ENCODE measurements at places on chromosomes 11 and 22.

DNA sequence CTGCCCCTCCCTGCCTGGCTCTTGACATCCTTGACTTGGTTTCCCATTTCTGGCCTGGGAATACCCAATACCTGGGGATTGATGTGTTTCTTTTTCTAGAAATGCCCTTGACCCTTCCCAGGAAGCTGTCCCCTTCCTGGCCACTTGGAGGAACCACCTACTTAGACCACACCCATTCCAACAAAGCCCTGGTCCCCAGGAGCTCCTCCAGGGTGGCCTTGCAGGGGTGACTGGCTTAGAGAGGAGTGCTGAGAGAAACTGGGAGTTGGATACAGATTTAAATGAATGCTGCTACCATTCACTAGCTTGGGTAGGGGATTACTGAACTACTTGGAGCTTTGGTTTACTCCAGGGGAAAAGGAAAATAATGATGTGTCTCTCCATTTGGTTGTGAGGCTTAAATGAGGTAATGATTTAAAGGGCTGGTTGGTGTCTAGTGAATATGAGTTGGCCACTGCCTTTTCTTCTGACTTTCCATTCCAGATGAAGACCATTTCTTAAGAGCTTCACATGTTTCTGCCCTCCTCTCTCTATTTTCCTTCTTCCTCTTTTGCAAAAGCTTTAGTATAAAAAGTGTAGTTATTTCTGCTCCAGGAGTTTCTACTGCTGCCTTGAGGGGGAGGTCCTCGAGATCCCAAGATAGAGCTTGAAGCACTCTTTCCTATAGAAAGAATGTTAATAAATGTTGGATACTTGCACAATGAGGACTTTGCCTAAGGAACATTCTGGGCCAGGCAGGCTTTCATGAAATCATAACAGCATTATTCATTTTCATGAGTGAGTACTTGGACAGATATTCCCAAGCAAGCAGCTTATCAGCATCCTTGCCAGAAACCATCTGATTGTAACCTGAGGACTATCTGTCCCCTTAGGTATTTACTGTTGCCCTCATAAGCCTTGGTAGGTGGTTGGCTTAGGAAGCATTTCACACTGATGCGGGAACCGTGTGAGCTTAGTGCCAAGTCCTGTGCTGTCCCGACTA, 22.4 kb downstream of the PANX1 start:
- no peak for DNase-seq

GRCh38 chr11:93659196-93659595, 2.3 kb upstream of the CEP295 start:
- no peak for DNase-seq

DNA sequence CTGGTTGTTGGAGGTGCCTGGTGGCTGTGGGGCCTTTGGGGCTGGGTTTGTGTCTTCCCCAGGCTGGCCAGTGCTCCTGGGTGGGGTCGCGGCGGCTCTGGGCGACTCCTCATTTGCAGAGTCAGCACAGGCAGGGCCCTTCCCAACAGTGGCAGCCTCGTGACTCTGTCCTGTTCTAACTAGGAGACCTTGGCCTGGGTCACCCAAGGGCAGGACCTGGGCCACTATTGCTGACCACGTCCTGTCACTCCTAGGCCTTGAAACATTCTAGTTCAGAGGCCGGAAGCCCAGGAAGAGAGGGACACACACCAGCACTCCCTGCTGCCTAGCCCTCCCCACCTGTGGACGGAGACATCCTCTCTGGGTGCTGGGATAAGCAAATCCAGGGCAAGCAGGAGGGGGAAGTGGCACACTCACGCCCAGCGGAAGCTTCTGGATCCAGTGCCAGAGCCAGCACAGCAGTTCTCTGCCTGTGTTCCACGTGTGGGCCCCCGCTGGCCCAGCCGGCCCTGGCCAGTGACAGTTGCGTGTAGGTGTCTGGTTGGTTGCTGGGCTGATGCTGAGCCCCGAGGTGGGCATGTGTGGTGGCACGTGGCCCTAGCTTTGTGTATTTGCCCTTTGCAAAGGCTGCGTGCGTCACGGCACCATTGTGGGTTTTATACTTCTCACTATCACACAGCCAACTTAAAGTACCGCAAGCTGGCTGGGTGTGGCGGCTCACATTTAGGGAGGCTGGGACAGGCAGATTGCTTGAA, 4.3 kb upstream of the CHID1 start:
- DNase-seq, result no peak

- peak; percentile 70 for DNase-seq
Measured at GRCh38 chr11:110522471-110522870, 92.7 kb downstream of the FDX1 start.

GRCh38 chr11:30128269-30128932, 102.4 kb upstream of the FSHB start:
- no peak for DNase-seq

GRCh38 chr22:22748297-22748743, 103.9 kb downstream of the GGTLC2 start:
- no peak for DNase-seq

GRCh38 chr11:67111261-67111660, 7.8 kb upstream of the KDM2A start:
- no peak for DNase-seq

DNA sequence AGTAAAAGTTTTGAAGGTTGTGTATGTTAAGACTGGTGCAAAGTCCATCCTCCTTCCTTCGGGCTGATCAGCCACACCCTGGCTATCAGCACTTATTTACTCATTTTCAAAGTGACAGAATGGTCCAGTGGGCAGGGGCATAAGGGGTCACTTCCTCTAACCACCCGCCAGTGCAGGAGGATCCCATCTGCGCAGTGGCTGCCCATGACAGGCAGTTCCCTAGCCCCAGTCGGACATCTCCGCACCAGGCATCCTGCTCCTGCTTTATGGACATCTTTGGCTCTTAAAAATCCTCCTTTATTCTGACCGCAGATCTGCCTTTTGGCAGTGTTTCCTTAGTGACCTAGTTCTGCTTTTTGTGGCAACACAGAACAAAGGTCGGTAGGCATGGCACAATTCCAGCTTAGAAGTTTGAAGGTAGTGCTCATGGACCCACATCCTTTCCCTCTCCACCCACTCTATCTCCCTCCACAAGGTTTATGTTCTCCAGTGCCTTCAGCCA, 55.9 kb downstream of the BMAL1 start:
- DNase-seq, result peak; percentile 0

GRCh38 chr11:2130881-2131352, 8.3 kb downstream of the IGF2 start:
- no peak for DNase-seq

DNA sequence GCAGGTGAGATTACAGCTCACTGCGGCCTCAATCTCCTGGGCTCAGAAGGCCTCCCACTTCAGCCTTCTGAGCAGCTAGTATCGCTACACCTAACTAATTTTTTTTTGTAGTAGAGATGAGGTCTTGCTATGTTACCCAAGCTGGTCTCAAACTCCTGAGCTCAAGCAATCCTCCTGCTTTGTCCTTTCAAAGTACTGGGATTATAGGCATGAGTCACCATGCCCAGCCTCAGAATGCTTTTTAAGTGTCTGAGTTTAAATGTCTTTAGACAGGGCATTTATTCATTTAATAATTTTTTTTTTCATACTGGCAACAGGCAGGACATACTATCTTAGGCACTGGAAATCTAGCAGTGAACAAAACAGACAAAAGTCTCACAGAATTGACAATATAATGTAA, 27.7 kb downstream of the LRP4 start:
- no peak for DNase-seq
